ENCODE measurements at places on chromosomes 5 and 9. TPM values are rescaled to one million over a fixed set of nuclear protein-coding genes. Genes with fewer than 3 reads are reported as not detected.

PCDHB3 gene
- 0.35 TPM for total RNA-seq

ANKRD34B gene
- total RNA-seq: not detected

PCDHGA3 gene
- total RNA-seq: 0.26 TPM

ANGPTL2 gene
- 17.8 TPM for total RNA-seq

CLIC3 gene
- 0.33 TPM for total RNA-seq

PAEP gene
- total RNA-seq: not detected

OLFM1 gene
- 0.46 TPM for total RNA-seq

C6 gene
- not detected for total RNA-seq
